Activated CD4-positive, alpha-beta T cell treated with anti-CD3 and anti-CD28 coated beads, Interleukin-2, amount 50 U/mL, for 4 hours (primary cell): ENCODE measurements at places on chromosomes 5 and 9.

DNA sequence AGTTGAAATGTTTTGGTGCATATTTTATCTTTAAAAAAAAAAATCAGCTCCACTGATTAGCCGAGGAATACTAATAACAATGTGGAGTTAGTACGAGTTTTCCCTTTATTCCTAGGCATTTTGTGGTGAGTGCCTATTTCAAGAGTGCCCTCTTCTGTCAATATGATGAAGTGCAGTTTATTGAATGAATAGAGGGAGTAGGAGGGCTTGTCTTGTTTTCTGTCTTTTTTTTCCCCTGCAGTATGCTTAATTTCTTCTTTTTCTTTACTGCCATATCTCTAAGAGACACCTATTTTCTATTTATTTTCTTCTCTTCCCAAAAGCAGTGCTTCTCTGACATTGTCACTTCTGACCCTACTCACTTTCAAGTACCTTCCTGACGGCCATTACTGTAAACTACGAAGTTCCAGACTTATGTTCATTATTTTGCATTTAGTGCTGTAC is 169.6 kb upstream of the PITX1 start:
- DNase-seq, result no peak

DNA sequence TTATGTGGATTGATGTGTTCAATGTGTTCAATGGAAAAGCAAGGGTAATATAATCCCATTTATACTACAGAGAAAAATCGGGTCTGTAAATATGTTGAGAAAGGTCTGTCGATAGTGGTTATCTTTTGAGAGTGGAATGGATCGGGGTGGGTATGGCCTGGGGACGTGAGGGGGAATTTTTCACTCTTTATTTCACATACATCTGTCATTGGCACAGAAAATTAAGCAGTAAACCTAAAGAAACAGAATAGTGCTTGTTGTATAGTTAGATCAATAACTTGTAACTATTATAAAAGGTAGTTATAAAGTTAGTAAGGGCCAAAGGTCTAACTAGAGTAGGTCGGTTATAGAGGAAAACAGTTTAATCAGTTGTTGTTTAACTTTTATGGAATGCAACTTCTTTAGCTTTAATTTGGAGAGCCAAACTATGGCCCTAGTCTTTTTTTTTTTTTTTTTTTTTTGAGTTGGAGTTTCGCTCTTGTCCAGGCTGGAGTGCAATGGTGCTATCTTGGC is 66.1 kb upstream of the ABL1 start:
- DNase-seq, result no peak

- no peak for DNase-seq
Observed at GRCh38 chr9:72952914-72953313, at the start of gene ALDH1A1. ALDH1A1 (minus strand) TSS chr9:72953053; CDS start chr9:72953000, 53 bp downstream.

- no peak for DNase-seq
Observed at GRCh38 chr5:132546108-132546507, 2.8 kb upstream of the IL5 start.

DNA sequence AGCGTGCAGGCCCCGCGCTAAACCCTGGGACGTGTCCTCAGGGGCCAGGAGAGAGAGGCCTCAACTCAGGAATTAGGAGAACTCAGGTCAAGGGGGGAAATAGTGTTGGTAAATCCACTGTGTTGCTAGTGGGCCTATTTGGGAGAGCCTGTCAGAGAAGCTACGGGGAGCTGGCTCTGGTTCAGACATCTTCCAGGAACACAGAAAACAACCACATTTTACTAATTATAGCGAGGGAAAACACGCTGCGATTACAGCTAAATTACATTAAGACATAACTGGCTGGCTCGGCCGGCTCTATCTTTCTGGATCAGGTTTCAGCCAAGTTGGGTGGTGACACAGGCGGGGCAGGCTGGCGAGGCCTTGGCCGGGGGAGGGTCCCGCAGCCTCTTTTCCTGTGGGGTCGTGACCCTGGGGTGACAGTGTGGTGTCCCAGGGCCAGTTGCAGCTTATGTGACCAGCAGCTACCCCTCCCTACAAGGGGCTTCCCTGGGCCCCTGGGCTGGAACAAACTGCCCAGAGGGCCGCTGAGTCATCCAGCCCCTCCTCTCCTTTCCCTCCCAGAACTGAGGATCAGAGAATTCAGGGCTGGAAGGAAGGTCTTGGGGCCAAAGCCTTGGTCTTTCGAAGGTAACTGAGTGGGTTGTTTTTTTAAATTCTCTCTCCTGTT is 75.1 kb downstream of the FGF18 start:
- DNase-seq, result no peak

DNA sequence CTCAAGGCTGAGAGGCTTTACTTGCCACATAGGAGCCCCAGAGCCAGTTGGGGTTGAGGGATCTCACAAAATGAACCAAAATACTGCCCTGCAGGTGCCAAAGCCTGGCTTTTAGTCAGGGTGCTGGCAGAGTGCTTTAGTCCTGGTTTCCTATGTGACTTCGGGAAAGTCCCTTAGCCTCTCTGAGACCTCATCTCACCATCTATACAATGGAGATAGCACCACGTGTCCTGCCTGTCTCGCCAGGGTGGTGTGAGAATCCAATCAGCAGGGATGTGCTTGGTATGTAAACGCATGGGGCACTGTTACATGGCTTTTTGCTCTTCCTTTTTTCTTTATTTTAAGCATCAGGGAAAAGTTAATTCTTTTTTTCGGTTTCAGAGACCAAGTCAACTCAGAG is 68.3 kb downstream of the SHB start:
- no peak for DNase-seq

DNA sequence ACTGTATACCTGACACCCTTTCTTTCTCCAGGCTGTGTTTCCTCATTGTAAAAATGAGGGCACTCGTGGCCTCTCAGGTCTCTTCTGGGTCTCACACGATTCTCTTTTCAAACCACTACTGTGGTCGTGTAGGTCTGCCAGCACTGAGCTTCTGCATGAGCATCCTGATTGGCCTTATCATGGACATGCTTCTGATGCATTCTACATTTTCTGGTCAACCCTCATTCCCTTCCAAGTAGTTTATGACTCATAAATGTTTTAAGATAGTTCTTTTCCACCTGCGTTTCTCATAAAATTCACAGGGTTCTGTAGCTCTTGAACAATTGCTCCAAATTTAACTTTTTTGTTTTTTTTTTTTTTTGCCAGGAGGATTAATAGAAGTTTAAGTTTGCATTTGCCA is 294.8 kb downstream of the KCTD16 start:
- no peak for DNase-seq

DNA sequence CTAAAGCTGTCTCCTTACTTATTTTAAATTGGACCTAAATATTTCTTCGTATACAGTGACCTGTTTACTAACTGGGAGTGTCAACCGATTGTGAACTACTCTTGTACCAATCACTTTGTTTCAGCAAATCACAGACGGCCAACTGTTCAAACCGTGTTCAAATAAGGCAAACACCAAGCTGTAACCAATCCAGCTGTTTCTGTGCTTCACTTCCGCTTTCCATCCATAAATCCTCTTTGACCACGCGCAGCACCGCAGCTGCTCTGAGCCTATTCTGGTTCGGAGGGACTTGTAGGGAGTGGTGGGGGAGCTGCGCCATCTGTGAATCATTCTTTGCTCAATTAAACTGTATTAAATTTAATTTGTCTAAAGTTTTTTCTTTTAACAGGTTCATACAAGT is 4.8 kb upstream of the FAM240B start:
- no peak for DNase-seq

DNA sequence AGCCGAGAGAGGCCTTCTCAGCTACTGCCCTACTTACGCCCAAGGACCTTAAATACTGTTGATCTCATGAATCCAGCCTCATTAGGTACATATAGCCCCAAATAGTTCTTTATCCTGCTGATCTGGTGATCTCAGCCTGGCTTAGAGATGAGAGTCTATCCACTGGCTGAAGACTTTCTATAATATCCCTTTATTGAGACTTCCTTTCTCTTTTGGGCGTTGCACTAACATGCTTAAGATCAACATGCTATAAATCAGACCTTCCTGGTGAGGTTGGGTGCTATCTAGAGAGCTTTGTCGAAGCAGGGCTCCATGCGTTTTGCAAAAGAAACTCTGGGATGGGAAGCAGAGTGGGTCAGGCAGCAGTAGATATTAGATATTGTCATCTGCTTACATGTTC is 44.0 kb upstream of the AGXT2 start:
- no peak for DNase-seq

DNA sequence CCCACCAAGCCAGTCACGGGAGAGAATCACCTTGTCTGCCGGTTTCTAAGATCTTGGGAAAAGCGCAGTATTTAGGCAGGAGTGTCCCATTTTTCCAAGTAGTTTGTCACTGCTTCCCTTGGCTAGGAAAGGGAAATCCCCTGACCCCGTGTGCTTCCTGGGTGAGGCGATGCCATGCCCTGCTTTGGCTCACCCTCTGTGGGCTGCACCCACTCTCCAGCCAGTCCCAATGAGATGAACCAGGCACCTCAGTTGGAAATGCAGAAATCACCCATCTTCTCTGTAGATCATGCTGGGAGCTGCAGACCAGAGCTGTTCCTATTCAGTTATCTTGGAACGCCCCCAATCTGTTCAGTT is 116.9 kb downstream of the RAB3C start:
- no peak for DNase-seq

- no peak for DNase-seq
Observed at GRCh38 chr5:16918156-16918555, 17.9 kb downstream of the MYO10 start.

DNA sequence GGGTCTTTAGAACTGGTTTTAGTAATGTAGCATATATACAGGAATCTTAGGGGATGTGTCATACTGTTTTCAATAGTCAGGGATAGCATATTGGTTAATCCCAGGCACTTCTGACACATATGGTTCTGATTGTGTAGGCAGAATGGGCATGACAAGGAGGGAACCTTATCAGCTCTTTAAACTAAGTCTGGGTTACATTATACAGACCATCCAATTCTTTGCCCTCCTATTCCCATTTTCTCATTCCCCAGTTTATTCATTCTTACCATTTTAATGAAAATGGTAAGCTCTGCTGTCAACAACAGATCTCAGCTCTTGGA is 85.1 kb downstream of the NDUFAF2 start:
- DNase-seq, result no peak

DNA sequence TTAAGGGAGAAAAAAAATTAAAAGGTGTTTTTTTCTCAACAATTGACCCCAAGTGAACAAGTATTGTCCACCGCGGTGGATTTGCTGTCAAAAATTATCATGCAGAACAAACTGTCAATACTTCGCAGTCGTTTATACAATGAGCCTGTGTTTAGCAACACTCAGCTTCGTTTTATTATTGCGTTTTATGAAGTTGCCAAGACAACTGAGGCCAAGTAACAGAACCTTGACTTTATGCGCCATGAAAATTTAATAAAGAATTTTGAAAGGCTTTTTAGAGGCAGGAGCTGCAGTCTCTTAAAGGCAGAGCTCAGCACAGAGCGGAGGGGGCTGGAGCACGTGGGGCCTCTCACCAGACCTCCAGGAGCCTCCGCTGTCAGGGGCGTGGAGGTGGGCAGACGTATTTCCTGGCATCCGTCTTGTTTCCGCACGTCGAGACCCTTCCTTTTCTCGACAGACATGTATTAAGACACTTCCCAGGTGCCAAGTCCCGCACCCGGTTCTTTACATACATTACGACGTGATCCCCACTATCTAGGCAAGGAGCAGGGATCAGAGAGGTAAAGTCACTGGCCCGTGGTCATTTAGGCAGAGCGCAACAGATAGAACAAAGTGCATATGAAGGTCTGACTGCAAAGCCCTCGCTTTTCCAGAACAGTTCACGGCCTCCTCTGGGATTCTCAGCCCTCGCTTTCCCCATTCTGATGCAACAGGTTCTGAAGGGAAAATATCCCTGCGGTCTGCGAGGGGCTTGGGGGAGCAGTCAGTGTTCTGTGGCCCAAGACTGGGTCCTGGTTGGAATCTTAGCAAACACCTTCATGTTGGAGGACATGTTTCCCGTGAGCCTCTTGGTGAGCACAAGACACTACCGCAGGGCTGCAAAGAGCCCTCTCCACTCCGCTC is 164.4 kb downstream of the DAB2IP start:
- no peak for DNase-seq

- DNase-seq, result no peak
Observed at GRCh38 chr9:37668116-37668601, 17.4 kb downstream of the FRMPD1 start.

DNA sequence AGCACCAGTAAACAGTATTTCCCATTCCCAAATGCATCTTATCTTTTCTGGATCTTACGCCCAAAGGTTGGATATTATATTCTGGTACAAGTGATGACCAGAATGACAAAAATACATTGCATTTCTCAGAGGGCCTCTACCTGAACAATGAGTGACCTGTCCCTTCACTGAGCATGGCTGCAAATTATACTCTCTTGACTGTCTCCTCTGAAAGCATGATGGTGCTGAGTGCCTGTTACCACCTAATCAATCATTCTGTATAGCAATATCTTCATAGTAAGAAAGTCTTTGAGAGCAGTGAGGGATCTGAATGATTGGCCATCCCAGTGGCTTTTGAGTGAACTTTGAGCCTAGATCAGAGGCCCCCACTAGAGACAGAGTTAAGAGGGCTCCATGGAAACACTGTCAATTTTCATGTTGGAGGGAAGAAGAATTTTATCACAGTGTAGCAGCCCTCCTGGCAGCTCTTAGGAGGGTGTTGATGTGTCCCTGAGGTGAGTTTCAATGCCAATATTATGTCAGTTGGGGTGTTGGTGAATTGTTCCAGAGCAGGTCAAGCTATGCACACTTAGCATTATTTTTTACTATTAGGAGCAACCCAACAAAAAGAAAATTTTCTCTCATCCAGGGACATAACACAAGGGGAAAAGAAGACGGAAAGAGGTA is 171.7 kb downstream of the MARCHF11 start:
- DNase-seq, result no peak

DNA sequence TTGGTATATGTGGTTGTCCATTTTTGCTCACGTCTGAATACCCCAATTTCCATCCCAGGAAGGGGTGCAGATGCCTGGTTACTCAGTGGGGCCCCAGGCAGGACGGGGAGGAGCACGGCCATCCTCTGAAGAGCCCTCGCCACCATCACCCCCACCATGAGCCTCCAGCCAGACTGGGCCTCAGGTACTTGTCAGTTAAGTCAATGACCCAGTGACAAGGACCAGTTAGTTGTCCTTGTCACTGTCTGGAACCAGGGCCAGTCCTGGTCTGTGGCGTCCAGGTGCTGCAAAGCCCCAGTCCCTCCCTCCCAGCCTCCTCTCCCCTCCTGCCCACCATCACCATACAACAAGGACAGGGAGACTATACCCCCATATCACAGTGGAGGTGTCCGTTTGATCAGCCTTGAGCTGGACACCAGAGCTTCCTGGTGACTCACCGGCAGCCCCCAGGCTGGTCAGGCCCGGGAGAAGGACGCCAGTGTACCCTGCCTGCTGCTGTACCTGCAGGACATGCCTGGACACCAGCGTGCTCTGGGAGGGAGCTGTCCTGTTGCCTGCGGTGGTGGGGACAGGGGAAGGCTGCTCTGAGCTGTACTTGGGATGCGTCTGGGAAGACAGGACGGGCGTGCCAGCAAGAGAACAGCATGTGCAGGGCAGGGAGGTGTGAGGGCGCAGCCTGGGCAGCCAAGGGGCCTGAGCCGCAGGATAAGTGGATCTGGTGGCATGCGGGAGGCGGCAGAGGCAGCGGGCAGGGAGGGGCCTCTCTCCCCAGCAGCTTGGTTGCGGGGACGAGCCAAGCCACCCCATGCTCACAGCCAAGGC is 32.6 kb upstream of the TTLL11 start:
- DNase-seq, result no peak
